ENCODE measurements at places on chromosomes 3 and 15.

DNA sequence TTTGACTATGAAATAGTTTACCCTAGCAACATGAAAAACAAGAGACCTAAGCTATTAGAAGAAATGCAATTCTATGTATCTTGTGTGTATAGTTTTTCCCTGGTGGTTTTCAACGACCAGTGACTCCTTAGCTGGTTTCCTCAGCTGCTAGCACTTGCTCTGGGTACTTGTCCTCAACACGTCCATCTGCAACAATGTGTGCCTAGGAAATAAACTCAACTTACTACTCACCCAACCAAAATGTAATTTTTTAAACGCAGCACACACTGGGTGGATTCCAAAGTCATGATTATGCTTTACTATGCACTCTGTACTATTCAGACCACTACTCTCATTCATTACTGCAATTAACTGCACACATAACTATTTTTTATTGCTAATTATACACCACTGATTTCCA, 31.0 kb downstream of the CPA3 start:
- DNase-seq = no peak

- DNase-seq = no peak
Observed at GRCh38 chr3:64000453-64001055, 22.7 kb downstream of the PSMD6 start.

GRCh38 chr3:183508821-183509220, 46.7 kb downstream of the KLHL6 start:
- no peak for DNase-seq

DNA sequence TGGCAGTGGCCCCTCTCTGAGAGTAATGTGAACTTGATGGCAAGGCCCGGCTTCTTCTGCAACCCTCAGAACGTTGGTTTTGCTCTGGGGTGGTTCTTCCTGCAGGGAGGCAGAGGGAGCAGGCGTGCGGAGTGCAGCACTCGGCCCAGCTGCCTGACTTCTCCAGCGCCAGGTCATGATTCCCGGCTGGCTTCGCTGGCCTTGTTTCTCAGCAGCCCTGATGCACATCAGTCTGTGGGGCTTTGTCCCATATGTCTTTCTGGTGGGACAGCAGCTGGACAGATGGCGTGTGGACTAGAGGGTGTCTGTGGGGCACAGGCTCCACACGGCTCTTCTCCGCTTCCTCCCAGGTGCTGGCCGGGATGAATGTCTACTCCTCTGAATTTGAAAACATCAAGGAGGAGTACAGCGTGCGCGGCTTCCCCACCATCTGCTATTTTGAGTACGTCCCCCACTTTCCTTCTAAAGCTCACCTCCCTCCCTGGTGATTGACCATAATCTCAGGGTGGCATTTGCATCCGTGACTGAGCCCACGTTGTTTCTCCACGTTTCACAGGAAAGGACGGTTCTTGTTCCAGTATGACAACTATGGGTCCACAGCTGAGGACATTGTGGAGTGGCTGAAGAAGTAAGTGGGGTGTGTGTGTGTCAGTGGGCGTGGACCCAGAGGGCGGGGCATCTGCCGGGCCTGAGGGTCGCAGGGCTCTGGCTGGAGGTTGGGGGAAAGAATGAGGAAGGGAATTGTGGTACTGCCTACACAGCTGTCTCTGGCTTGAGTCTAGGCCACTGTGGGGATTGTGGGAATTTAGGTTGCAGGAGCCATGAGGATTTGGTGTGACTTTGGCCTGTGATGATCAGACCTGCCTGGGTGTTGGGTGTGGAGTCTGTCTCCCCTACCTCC, 57.1 kb downstream of the PDIA5 start:
- DNase-seq = no peak

DNA sequence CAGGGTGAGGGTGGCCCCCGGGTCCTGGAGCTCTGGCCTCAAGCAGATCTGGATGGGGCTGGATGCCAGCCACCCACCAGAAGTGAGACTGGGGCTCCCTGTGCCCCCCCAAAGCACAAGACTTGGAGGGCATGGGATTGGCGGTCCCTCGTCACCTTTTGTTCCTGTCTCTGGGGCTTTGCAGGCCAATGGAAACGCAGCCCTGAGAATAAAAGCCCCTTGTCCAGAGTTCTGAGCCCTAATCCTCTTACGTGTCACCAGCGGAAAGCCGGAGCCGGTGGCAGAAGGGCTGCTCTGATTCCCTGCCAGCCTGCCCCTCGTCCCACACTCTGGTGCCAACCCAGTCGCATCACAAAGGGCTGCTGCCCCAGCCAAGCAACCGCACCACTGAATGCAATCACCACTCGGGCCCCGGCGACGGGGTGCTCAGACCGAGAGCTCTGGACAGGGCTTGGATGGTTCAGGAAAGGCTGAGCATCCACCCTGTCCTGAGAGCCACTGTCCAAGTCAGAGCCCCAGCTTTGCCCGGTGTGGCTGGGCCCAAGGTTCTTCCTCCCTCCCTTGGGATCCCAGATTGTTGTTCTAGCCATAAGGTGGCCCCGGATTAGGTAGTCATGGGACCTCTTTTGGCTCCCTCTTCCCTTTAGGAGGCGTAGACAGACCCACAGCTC, 22.8 kb upstream of the ELP6 start:
- no peak for DNase-seq

- no peak for DNase-seq
Observed at GRCh38 chr3:71721002-71721401, 4.2 kb downstream of the EIF4E3 start.

- DNase-seq = no peak
Observed at GRCh38 chr3:135136361-135137100, 341.5 kb downstream of the EPHB1 start.

GRCh38 chr15:62275831-62276230, 110.7 kb upstream of the C2CD4B start:
- no peak for DNase-seq

GRCh38 chr15:23642413-23643044, 5.1 kb downstream of the MAGEL2 start:
- DNase-seq = no peak

GRCh38 chr3:29561651-29562149, 280.8 kb downstream of the RBMS3 start:
- no peak for DNase-seq

GRCh38 chr3:79490165-79491028, 277.4 kb downstream of the ROBO1 start:
- DNase-seq = no peak

DNA sequence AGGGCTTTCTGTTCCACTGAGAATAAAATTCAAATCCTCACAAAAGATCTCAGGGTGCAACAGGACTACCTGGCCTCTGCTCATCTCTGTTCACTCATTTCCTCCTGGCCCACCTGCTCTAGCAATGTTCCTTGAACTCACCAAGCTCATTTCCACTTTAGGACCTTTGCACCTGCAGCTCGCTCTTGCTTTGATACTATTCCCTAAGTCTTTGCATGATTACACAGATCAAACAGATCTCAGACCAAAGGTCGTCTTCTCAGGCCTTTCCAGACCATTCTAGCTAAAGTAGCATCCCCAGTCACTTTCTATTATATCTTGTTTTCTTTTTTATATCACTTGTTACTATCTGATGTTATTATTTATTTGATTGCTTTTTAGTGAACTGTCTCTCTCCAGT, 54.7 kb downstream of the B3GNT5 start:
- DNase-seq = no peak

DNA sequence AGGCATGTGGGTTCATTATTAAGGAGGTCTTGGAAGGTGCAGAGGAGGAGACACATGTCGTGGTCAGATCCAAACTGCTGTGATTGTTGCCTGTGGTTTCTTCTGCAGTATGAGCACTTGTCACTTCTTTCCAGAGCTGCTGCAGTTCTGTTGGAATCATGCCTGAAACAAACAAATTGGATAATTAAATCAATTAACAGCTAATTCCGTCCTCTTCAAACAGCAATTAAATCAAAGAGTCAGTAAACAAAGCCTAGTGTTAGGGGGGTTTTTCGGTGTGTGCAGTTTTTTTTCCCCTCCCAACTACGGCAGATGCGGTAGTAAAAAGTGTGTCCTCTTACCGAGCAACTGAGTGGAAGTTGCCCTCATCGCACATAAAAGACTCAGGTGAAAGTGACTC, 542.2 kb downstream of the FOXP1 start:
- DNase-seq = no peak

DNA sequence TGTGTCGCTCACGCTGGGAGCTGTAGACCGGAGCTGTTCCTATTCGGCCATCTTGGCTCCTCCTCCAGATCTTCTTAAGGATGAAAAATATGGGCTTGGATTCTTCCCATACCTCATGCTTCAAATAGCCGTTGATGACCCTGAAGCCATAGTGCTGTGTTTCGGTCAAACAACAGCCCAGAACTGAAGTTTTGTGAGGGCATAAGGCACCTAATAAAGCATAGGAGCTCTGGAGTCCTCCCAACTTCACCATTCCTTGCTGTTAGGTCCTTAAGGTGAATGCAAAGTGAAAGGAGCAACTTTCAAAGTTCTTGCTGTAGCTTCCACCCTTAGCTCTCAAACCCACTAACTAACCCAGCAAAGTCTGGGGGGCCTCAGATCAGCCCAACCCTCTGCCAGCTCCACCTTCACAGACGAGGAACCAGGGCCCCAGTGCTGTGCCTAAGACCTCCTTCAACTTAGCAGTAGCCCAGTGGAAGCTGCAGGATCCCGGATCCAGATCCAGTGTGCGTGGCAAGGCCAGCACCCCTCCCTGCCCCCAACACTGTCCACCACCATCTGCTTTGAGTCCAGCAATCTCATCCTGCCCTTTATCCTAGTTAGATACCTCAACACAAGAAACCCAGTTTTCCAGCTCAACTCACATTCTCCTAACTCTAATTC, at the start of gene GRK7:
TSS of gene GRK7 (plus strand) at position 321 of the 663 bp plus-strand sequence. CDS start 14,877 bp downstream, outside the sequence.
- DNase-seq = no peak

DNA sequence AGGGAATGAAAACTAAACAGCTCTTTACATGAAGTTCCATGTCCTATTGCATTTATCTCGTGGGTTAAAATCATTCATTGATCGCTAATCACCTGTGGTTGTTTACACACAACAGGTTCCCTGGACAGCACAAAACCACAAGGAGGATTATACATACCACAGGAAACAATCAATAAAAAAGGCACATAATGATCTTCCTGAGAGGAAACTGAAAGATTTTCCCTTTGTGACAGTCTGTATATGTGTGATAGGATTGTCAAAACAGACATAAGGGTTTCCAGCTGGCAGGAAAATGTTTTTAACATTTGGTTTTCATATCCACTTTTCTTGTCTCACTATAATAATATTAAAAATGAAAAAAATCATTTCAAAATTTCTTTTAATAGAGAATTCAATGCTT, 541.8 kb downstream of the NLGN1 start:
- no peak for DNase-seq

- no peak for DNase-seq
Observed at GRCh38 chr15:39517122-39517855, 63.6 kb upstream of the THBS1 start.

- DNase-seq = no peak
Observed at GRCh38 chr3:119613872-119614271, 16.2 kb downstream of the PLA1A start.

DNA sequence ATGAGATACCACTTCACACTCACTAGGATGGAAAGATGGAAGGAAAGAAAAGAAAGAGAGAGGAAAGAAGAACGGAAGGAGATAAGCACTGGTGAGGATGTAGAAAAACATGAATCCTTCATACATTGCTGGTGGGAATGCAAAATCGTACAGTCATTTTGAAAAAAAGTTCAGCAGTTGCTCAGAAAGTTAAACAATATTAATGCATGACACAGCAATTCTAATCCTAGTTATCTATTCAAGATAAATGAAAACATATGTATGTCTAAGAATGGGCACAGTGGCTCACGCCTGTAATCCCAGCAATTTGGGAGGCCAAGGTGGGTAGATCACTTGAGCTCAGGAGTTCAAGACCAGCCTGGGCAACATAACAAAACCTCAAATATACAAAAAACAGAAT, 59.1 kb downstream of the SENP7 start:
- no peak for DNase-seq

DNA sequence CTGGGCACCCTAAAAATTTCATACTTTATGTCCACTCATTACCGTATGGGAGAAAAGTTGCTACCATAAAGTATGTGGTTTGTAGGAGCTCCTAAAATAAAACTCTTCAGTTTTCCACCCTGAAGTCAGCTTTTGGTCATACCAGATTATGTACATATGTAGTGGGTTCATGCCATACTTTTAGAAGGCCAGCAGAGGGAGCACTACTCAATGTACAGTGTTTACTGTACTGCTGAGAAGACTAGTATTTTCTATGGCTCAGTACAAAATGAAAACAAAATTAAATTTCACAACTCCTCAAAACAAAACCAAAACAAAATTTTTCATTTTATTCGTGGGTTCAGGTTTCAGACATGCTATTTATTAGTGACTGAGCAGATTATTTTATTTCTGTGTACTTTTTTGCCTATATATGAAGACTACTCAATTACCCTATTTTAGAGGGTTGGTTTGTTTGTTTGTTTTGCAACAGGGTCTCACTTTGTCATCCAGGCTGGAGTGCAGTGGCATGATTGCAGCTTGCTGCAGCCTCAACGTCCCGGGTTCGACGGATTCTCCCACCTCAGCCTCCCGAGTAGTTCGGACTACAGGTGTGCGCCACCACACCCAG, 24.3 kb downstream of the NXPE3 start:
- DNase-seq = peak; percentile 53

GRCh38 chr15:73573572-73573971, 59.6 kb downstream of the NPTN start:
- no peak for DNase-seq

DNA sequence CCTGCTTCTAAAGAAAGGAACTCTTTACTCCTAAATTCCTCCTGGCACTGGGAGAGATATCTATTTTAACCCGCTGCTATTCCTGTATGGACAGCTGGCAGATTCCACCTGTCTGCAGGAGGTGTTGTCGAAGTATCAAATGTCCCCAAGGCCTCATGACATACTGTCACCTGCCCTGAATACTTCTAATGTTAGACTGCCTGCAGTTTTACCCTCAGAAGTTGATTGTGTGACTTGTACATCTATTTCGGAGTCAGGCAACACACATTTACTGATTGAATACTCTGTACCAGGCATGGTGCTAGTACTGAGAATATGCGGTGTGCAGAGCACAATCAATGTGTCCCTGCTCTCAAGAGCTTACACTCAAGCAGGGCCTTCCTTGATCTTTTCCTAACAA, 38.6 kb downstream of the PDZRN3 start:
- no peak for DNase-seq

- no peak for DNase-seq
Observed at GRCh38 chr3:122067214-122067550, 12.0 kb downstream of the CD86 start.

DNA sequence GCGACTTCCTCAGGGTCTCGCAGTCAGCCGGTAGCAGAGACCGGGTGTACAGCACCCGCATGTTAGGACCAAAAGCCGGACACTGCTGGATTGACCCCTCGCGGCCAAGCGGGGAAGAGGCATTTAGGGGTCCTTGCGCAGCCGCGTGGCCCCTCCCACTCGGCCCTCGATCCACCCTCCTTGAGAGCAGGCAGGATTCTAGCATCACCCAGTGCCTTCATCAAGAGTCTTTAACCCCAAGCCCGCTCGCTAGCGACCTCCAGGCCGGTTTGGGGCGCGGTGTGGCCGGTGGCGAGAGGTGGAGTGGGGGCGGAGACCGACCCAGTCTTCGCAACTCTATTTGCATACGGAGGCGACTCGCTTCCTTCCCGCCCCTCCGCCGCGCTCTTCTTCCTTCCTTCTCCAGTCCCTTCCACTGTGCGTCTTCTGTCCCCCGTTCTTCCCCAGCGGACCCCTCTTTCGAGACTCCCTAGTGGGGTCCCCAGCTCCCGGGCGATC, at the start of gene ST6GAL1:
TSS of gene ST6GAL1 (plus strand) at position 384 of the 498 bp plus-strand sequence. CDS start 112,178 bp downstream, outside the sequence.
- peak; percentile 78 for DNase-seq

Data from activated gamma-delta T cell treated with Interleukin-2 at 50 U/mL for 16 hours (primary cell).